ENCODE measurements at places on chromosomes 13 and 19. TPM values are rescaled to one million over a fixed set of nuclear protein-coding genes. Genes with fewer than 3 reads are reported as not detected.

DNA sequence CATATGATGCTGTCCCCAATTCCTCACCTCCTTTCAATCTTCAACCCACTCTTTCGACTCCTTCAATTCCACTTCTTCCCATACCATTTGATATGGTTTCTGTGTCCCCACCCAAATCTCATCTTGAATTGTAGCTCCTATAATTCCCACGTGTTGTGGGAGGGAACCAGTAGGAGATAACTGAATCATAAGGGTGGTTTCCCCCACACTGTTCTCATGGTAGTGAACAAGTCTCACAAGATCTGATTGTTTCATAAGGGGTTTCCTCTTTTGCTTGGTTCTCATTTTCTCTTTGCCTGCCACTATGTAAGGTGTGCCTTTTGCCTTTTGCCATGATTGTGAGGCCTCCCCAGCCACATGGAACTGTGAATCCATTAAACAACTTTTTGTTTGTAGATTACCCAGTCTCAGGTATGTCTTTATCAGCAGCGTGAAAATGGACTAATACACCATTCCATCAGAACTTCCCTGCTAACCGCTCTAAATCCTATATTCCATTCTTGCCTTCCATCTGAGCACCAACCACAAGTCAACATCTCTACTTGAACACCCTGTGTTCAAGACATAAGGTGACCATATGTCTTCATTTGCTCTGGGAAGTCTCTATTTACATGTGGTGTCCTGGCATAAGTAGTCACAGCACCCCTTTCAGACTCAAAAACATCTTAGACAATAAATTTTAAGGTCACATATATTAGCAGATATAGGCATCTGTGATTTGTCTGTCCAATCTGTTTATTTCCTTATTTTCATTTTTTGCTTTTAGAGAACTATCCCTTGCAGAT lies 122.9 kb downstream of the TSHZ3 start:
- no peak for DNase-seq

GRCh38 chr19:55753401-55753800 lies 5.5 kb upstream of the RFPL4A start:
- no peak for DNase-seq

GRCh38 chr19:17249887-17250548 lies 4.3 kb upstream of the NR2F6 start:
- DNase-seq, result no peak

DNA sequence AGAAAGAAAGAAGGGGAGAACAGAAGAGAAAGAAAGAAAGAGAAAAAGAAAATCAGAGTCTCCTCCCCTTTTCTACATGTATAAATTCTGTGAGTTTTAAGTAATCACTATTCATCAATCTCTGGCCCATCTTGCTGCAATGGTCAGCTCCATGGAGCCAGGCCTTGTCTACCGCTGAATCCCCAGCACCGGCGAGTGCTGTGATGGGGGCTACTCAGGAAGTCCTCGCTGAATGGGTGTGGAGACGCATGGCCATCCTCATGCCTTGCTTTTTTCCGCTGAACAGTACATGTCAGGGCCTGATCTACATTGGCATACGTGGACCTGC lies 29.9 kb downstream of the GPR42 start:
- no peak for DNase-seq

DNA sequence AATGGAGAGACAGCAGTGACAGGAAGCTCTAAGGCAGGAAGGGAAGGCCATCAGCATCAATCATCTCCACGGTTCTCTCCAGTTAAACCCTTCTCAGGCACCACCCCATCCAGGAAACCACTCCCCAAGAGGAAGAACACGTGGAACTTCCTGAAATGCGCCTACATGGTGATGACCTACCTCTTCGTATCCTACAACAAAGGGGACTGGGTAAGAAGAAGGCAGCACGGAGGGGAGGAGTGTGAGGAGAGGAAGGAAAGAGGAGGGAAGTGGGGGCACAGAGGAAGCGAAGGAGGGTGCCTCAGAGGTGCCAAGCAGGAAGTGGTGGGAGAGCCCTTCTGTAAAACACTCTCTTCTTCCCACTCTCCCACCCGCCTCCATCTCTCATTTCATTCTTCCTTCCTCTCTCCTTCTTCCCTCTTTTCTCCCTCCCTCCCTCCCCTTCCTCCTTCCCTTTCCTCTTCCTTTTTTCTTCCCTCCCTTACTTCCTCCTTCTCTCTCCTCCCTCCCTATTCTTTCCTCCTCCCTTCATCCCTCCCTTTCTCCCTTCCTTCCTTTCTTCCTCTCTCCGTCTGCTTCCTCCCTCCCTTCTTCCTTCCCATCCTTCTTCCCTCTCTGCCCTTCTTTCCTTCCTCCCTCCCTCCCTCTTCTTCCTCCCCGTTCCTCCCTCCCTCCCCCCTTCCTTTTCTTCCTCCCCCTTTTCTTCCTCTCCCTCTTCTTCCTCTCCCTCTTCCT lies 12.6 kb downstream of the ZSCAN5A start:
- no peak for DNase-seq

GRCh38 chr19:36837176-36837905 lies 846 bp downstream of the ZNF790 start:
- no peak for DNase-seq

SPHK2 gene
- total RNA-seq, result 137 TPM

- no peak for DNase-seq
Observed at GRCh38 chr19:9566729-9567128, 17.6 kb downstream of the ZNF121 start.

DNA sequence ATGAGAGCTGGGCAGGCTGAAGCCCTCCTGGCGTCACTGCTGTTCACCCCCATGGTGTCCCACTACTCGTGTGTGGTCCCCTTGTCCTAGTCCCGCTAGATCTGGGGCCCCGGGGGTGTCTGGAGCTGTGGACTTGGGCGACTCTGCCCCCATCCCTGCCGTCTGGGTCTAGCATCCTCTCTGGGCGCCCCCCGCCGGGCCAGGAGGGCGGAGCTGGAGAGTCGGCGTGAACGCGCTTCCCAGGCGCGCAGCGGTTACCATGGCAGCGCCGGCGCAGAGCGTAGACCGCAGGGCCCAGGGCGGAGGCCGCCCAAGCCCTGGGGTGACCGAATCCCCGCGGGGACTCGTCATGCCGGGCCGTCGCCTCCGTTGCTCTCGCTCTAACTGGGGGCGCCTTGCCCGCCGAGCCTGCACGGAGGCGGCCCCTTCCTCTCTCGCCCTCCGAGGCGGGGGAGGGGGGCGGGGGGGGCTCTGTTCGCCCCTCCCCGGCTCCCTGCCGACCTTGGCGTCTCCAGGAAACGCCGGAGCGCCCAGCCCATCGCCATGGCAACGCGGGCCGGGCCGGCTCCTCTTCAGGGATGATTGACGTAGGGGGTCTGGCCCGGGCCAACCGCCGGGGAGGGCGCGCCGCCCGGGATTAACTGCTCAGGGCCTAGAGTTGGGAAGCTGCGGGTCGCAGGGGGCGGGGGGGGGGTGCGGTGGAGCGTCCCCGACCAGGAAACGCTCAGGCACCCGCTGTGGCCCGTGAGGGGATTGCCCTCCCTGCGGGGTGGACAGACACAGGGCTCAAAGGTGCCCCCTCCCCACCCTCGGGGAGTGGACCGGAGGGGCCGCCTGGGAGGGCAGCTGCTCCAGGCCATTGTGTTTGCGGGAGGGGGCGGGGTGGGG lies 8.9 kb downstream of the ISYNA1 start:
- DNase-seq, result peak; percentile 65

GRCh38 chr13:37074703-37075102 lies 15.2 kb upstream of the SUPT20H start:
- no peak for DNase-seq

DNA sequence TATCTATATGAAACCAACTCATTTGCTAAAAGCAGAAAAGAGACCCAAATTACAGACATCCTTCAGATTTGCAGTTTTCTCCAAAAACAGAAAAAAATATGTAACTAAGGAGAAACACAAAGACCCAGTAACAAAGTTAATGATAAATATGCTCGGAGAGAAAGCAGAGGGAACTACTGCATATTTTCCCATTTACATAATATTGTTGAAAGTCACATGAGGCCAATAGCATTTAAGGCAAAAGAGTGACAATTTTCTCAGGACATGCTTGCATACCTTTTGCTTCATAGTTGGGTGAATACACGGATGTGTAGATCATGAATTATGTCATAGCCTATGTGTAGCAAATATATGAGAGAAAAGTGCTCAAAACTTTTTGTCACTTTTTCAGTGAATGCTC lies 310.3 kb downstream of the EFNB2 start:
- no peak for DNase-seq

ZNF154 gene
- total RNA-seq, result 43.3 TPM

- no peak for DNase-seq
Observed at GRCh38 chr19:5394551-5395505, 54.2 kb upstream of the PTPRS start.

GRCh38 chr19:49064768-49065611 lies at the start of gene NTF4:
NTF4 (minus strand) TSS chr19:49064818; CDS start chr19:49061997, 2,821 bp downstream.
- DNase-seq, result peak; percentile 61

DNA sequence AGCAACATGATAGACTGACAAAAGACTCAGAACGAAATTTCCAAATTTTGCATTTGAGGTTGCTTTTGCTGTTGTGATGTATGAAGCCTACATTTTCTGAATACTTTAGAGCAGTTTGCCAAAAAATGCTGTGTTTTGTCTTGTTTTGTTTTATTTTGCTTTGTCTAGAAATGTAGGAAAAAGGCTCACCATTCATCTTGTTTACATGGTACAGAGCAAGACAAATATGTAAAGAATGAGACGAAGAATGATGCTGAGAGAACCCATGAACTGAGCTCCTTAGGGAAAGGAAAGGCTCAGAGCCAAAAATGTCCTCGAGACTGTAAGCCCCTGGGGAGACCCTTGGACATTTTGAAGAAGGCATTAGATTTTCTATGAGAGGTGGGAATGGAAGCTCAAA lies 6.8 kb upstream of the SPART start:
- DNase-seq, result no peak

FBXO17 gene
- 24.1 TPM for total RNA-seq

- DNase-seq, result no peak
Observed at GRCh38 chr13:45297456-45298205, 43.4 kb downstream of the TPT1 start.

GRCh38 chr13:107233541-107233940 lies 665.6 kb upstream of the ARGLU1 start:
- no peak for DNase-seq

UBE2L5 gene
- not detected for total RNA-seq

DNA sequence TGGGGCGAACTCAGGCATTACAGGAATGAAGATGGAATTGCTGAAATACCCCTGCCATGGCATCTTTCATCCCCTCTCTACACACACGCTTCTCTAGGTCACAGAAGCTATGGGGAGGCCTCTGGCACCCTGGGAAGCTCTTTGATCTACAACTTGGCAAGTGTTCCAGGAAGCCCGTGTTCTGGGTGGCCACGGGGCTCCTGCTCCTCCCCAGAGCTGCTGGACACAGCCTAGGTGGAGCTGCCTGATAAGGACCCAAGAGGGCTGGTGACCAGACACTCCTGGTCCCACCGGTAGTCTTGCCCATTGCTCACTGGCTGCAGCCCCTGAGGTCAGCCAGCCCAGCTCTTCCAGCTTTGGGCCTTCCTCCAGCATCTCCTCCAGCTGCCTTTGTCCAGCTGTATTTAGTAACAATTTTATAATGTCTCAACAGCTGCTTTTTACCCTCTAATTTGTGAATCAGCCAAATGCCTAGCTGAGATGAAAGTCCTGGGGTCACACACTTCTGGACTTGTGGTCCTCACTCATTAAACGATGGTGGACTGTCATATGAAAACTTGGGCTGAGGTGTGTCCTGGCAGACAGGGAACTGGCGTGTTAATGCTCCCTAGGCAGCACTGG lies 72.8 kb upstream of the SPATA13 start:
- DNase-seq, result no peak

CGB5 gene
- not detected for total RNA-seq
